ENCODE measurements at places on chromosomes 3 and 15.

- DNase-seq = no peak
These were observed 33.6 kb upstream of the DUT start for GRCh38 chr15:48297668-48298067.

DNA sequence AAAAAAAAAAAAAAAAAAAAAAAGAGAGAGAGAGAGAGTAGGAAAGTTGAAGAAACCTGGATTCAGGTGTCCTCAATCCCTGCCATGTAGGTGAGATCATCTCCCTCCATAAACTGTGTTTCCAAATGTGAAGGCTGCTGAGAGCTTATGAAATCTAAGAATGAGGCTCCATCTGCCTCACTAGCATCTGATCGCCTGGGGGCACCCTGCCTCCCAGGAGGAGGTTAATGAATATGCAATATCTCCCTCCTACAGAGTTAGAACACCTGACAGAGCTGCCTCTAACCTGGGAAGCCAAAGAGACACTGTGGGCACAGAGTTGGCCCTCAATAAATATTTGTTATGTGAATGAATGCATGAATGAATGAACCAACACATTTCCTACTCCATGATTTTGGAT lies 23.8 kb upstream of the ZNF148 start:
- no peak for DNase-seq

DNA sequence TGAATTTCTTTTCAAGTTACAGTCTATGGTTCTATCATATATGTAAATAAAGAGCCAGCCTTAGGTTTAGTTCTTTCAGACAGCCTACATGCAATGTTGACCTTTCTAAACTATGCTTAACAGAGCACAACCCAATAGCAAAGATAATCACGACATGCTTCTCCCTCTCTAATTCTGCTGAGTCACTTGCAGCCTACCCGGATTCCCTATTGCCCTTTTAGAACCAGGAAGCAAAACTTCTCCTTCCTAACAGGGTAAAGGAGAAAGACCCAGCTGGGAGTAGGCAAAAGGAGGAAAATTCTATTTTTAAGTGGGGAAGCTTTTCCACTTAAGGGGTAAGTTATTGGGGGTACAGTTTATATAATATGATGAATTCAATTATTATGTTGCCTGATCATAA lies 79.3 kb downstream of the SLC7A14 start:
- no peak for DNase-seq

DNA sequence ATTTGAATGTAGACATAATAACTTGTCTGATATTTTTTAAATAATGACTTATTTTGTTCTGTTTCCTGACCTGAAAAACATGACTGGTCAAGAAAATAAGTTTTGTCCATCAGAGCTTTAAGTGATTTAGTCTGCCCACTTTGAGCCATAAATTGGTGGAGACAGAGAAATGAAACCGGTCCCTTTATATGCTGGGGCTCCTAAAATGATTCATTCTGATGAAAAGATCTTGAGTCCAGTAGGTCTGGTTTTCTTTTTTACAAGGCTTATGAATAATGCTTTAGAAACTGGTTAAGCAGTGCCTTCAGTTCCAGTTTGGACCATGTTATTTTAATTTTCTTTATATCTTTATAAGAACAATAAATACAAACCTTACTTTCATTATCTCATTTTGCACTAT lies 293.2 kb downstream of the DIPK2A start:
- DNase-seq = no peak

DNA sequence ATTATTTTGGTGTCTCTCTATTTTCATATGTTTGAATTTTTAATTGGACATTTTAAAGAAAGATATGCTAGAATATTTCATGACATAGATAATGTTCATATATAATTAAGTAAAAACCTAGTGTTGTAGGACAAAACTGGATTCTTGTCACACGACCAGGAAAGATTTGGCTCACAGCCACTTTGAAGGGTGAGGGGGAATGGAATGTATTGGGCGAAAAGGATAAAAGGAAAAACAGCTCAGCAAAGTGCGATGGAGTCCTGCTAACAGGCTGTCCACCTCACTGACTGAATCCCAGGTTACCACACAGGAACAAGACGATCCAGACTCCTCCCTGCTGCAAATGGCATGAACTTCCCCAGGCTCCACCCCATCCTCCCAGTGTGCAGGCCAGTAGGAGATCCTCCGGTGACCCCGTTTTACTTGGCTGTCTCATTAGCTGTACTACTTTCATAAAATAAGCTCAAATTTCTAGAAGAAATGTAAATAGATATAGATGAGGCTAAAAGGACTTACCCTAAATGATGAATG lies 186.2 kb downstream of the CD47 start:
- no peak for DNase-seq

DNA sequence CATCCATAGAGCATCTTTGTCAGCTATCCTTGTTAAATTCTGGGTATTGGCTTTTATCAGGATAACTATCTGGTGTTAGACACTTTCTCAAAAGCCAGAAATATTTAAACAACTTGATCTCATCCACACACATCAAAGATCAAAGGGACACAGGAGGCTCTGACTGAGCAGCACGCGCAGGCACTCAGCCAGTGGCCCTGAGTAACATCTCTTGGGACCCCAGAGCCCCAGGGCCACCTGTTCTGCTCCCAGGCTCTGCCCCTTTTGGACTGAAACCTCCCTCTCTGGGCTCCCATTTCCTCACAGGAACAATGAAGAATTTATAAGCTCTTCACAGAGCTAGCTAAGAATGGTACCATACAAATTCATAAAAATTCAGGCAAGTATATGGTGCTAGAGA lies 16.1 kb downstream of the ATP10A start:
- no peak for DNase-seq

Measured in cardiac septum (tissue), 1 donor.